ENCODE measurements at places on chromosomes 2 and 18. TPM values are rescaled to one million over a fixed set of nuclear protein-coding genes. Genes with fewer than 3 reads are reported as not detected.

SP100 gene
- total RNA-seq = 84.4 TPM

NTSR2 gene
- not detected for total RNA-seq

DNA sequence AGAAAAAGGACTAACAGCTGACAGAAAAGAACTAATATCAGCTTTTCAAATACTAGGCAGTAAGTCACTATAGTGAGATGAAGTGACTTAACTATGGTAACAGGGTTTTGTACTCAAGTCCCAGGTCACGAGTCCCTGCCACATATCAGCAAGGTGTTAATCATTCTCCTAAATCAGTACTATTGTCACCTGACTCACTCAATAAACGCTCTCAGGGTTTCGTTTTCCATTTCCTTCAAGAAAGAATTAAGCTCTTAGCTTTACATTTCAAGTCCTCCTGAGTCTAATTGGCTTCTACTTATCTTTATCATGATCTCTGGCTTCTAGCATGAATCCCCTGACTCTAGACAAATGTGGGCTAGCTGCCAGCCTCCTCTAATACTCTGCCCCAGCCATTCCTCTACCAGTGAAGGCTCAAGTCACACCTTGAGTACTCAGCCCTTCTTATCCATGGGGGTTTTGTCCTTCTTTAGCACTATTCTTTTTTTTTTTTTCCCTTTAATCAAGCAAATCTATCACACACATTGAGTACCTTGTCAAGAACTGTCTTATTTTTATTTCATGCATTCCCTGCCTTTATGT is 20.0 kb downstream of the BUB1 start:
- DNase-seq = no peak
- H3K27me3 ChIP-seq = no peaks in the 10 kb centered on the region
- no peak overlapping the region for H3K4me3 ChIP-seq

- no peak for DNase-seq
- H3K27ac ChIP-seq = no peak overlapping the region
- H3K4me1 ChIP-seq = peaks cover 13% of the 10 kb centered on the region
- H3K36me3 ChIP-seq = no peaks in the 10 kb centered on the region
- H3K4me3 ChIP-seq = no peak overlapping the region
These were observed 12.0 kb downstream of the AQP12A start for GRCh38 chr2:240703417-240704341.

DNA sequence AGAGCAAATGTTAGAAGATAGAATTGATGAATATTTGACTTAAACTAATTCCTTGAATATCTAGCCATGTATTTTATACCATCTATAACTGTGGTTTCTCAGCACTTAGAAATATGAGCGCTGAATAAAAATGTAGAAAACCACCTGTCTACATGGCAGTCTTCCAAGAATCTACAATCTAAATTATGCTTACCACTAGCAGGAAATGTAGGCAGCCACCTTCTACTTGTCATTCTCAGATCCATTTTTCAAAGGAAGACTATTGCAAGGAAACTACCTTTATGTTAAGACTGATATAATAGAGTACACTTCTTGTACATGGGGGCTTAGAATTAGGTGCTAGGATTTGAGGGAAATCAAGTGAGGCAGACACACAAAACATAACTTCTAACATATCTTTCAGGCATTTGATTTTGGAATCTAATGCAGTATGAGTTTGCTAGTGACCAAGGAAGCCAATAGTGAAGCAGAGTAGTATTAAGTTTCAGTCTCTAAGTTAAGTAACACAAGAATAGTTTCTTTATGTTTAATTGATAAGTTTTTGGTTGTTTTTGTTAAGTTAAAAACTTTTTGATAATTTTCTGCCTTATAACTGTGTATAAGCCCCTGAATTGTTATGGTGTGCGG is 175.9 kb upstream of the ITGA4 start:
- DNase-seq = no peak
- H3K27me3 ChIP-seq = no peaks in the 10 kb centered on the region
- H3K4me1 ChIP-seq = peaks cover 23% of the 10 kb centered on the region
- H3K4me3 ChIP-seq = no peak overlapping the region

DNA sequence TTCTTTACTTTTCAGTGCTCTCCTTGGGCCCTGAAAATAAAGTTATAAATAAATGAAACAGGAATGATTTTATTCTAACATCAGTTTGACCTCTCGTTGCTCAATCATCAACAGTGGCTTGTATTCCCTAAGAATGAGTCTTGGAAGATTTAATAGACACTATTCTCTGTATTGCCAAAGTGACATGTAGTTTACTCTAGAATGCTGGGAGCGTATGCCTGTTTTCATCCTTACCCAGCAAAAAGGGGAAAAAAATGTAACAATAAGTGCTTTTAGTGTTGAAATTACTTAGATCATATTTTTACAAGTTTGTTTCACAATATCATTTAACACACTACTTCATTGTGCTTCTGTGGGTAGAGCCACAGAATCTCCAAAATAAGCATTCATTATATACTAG is 240.6 kb upstream of the CWC22 start:
- H3K27ac ChIP-seq = no peak overlapping the region
- no peak overlapping the region for H3K4me3 ChIP-seq
- no peaks in the 10 kb centered on the region for H3K36me3 ChIP-seq
- no peak for DNase-seq
- no peaks in the 10 kb centered on the region for H3K4me1 ChIP-seq

DNA sequence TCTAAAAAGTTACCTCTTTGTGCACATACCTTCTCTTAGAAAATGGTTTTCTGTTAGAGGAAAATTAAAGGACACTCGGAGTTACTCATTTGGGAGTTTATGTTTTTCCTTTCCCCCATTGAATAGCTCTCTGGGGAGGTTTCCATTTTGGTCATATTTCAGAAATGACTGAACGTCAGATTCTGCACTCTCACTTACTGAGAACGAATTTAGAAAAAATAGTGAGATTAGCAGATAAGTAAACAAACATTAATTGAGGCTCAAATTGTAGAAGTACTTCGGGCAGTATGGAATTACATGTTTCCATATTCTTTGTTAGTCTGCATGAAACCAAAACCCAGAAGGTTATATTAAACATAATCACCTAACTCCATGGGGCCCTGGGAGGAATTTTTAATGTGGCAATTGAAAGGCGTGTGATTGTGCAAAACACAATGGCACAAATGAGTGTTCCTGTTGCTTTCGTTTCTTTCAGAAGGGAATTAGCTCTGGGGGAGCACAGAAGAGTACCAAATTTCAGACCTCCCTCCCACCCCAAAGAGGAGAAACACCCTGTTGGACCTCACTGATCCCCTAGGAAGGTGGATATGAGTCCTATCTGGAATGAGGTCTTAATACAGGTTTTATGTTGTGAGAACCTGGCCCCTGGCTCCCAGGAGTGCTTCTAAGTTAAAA is 212.3 kb downstream of the BCL2 start:
- no peak for DNase-seq
- H3K4me1 ChIP-seq = peaks cover 8% of the 10 kb centered on the region
- peak overlapping the region; percentile 4 for H3K4me3 ChIP-seq
- no peaks in the 10 kb centered on the region for H3K36me3 ChIP-seq
- H3K27ac ChIP-seq = no peak overlapping the region

DNA sequence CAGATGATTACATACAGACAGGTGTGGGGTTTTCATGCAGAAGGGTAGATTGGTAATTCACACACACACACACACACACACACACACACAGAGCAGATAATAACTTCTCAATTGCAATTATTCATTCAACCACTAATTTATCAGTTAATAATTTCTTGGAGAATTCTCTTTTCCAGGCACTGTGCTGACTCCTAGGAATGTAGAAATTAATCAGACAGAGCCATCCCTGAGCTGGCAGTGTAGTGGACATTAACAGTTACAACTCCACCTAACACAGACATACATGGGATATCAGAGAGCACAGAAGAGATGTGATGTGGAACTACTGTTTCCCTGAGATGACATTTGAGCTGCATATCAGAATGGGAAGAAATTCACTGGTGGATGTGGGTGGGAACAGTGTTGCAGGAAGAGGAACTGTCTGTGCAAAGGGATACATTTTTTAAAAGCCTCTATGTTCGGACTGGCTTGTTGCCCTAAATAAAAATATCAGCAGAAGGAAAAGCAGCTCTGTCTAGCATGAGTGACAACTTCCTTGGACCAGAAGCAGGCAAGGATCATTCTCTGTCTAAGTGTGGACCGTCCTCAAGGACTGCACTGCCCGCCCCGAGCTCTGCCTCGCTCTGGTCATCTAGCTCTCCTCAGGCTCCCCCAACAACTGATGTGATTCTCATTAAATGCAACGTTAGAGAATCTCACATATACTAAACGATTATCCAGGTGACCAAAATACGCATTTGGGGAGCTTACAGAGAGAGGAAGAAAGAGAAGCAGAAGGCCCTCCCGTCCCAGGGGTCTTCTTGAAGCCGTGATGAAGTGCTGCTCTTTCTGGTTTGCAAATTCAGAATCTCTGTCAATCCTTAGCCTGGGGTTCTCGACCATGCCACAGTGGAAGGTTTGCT is 173.4 kb upstream of the TRIB2 start:
- no peak overlapping the region for H3K27ac ChIP-seq
- H3K36me3 ChIP-seq = no peaks in the 10 kb centered on the region
- no peaks in the 10 kb centered on the region for H3K27me3 ChIP-seq

- no peak overlapping the region for H3K4me3 ChIP-seq
- no peaks in the 10 kb centered on the region for H3K4me1 ChIP-seq
- no peaks in the 10 kb centered on the region for H3K27me3 ChIP-seq
- H3K27ac ChIP-seq = no peak overlapping the region
- H3K36me3 ChIP-seq = no peaks in the 10 kb centered on the region
- DNase-seq = no peak
These were observed 136.1 kb upstream of the FANCL start for GRCh38 chr2:58377181-58377580.

TBR1 gene
- total RNA-seq = not detected

KCNIP3 gene
- total RNA-seq = not detected

RBM43 gene
- 2.8 TPM for total RNA-seq

CDH19 gene
- not detected for total RNA-seq

GRCh38 chr18:50749421-50749820 is 70.4 kb downstream of the MRO start:
- H3K4me1 ChIP-seq = no peaks in the 10 kb centered on the region
- H3K27me3 ChIP-seq = no peaks in the 10 kb centered on the region
- H3K27ac ChIP-seq = no peak overlapping the region
- H3K36me3 ChIP-seq = no peaks in the 10 kb centered on the region
- DNase-seq = no peak

DNA sequence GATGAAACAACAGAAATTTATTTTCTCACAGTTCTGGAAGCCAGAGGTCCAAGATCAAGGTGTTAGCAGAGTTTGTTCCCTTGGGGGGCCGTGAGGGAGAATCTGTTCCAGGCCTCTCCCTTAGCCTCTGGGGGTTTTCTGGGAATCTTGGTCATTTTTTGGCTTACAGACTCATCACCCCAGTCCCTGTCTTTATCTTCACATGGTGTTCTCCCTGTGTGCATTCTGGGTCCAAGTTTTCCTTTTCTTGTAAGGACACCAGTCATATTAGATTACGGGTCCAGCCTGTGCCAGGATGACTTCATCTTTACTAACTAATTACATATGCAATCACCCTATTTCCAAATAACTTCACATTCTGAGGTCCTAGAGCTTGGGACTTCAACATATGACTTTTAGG is 292.5 kb upstream of the TRIB2 start:
- H3K4me1 ChIP-seq = no peaks in the 10 kb centered on the region
- no peak overlapping the region for H3K4me3 ChIP-seq
- H3K36me3 ChIP-seq = no peaks in the 10 kb centered on the region
- no peaks in the 10 kb centered on the region for H3K27me3 ChIP-seq
- no peak for DNase-seq

ONECUT2 gene
- not detected for total RNA-seq

DNA sequence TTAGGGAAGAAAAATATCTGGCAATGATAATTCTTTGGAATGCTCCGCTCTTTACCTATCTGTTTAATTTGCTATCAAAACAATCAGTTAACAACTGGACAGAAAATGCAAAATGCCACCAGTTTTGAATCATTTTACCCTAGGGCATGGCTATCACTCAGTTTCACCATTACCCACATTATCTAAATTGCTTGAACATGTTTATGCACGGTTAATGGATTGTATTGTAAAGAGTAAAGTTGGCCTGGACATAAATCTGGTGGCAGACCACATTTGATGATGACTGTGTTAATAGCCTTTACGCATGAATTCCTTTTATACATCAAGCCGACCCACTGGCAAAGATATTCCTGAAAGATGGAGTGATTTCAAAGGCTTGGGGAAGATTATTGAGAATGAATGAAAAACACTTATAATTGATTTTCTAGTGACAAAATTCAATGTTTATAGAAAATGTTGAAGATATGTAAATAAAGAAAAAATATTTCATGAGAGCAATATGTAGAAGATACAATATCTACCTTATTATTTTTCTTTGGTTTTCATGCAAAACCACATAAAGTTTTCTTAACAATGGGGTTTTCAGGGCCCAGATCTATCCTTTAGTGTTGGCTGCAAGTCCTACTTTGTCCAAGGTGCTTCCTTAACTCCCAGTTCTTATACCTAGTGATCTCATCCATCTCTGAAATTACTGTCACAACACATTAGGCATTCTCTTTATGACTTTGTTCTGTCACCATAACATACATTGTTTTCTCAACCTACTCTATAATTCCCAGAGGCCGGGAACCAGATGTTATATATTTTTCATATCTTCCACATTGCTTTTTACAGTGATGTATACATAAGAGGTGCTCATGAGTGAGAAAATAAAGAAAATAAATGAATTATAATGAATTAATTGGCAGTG is 265.1 kb downstream of the RIT2 start:
- no peak for DNase-seq
- H3K36me3 ChIP-seq = no peaks in the 10 kb centered on the region
- H3K27me3 ChIP-seq = no peaks in the 10 kb centered on the region

SCYGR4 gene
- total RNA-seq = not detected

- DNase-seq = no peak
- no peak overlapping the region for H3K27ac ChIP-seq
- H3K36me3 ChIP-seq = no peaks in the 10 kb centered on the region
- no peaks in the 10 kb centered on the region for H3K27me3 ChIP-seq
- no peak overlapping the region for H3K4me3 ChIP-seq
These were observed 269.9 kb downstream of the MYT1L start for GRCh38 chr2:2061091-2061696.

GRCh38 chr2:2020897-2021296 is 276.6 kb upstream of the PXDN start:
- H3K27ac ChIP-seq = no peak overlapping the region
- H3K4me3 ChIP-seq = no peak overlapping the region
- no peaks in the 10 kb centered on the region for H3K4me1 ChIP-seq

MAP3K19 gene
- total RNA-seq = not detected

TUBA3D gene
- total RNA-seq = not detected

- no peak overlapping the region for H3K4me3 ChIP-seq
- H3K36me3 ChIP-seq = no peaks in the 10 kb centered on the region
- H3K27me3 ChIP-seq = peaks cover 22% of the 10 kb centered on the region
- H3K27ac ChIP-seq = no peak overlapping the region
These were observed 2.6 kb downstream of the PRSS56 start for GRCh38 chr2:232522623-232523401.

DNA sequence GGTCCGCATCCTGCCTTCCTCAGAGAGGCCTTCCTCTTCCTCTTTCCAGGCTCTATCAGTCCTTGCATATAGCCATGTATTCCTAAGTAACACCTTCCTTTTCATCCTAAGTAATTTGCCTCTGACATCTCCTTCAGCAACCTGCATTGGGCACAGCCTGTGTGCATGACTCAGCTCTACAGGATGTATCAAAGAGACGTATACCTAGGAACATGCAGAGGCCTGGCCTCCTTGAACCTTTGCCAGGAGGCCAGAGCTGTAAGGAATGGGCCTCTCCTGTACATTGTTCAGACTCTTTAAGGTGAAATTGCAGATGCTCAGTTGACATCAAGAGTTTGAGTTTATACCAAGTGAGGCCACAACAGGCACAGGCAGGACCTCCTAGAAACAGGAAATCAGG is 76.0 kb upstream of the CELF4 start:
- no peak for DNase-seq
- no peak overlapping the region for H3K4me3 ChIP-seq
- no peaks in the 10 kb centered on the region for H3K36me3 ChIP-seq
- H3K27ac ChIP-seq = no peak overlapping the region

- DNase-seq = no peak
- no peak overlapping the region for H3K4me3 ChIP-seq
- H3K27ac ChIP-seq = no peak overlapping the region
These were observed 34.2 kb upstream of the NCOA1 start for GRCh38 chr2:24456599-24457556.
